ENCODE measurements at places on chromosomes 1 and 21.

DNA sequence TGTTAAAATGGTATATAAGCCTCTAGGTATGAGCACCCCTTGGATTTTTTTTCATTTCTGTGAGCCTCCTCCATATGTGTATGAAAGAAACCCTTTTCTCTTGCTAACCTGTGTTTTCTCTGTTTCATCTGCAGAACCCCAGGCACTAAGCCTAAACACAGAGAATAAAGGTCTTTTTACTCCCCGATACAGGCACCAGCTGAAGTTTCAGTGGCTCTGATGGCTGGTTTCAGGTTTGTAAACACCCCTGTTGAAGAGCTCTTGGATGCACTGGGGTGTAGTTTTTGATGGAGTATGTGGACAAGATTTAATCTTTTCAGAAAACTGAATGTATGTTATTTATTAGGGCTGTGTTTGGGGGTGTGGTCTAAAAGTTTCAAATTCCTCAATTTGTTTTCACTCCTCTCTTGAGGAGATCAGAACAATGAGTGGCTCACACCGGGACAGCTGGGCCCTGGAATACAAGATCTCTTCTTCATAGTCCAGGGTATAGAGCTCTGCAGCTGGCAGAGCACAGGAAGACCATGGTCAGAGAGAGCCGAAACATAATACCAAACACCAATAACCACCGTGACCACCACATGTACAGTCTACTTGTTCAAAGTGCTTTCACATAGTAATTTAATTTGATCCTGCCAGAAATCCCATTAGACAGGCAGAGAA is 50.2 kb upstream of the VTCN1 start:
- no peak overlapping the region for H3K4me3 ChIP-seq
- no peaks in the 10 kb centered on the region for H3K36me3 ChIP-seq
- no peaks in the 10 kb centered on the region for H3K27me3 ChIP-seq
- peak overlapping the region; percentile 50 for H3K27ac ChIP-seq

- H3K36me3 ChIP-seq, result no peaks in the 10 kb centered on the region
- H3K27me3 ChIP-seq, result no peaks in the 10 kb centered on the region
- peak; percentile 22 for DNase-seq
- peaks cover 53% of the 10 kb centered on the region for H3K4me1 ChIP-seq
Measured at GRCh38 chr21:41965461-41966013, 11.7 kb upstream of the C2CD2 start.

DNA sequence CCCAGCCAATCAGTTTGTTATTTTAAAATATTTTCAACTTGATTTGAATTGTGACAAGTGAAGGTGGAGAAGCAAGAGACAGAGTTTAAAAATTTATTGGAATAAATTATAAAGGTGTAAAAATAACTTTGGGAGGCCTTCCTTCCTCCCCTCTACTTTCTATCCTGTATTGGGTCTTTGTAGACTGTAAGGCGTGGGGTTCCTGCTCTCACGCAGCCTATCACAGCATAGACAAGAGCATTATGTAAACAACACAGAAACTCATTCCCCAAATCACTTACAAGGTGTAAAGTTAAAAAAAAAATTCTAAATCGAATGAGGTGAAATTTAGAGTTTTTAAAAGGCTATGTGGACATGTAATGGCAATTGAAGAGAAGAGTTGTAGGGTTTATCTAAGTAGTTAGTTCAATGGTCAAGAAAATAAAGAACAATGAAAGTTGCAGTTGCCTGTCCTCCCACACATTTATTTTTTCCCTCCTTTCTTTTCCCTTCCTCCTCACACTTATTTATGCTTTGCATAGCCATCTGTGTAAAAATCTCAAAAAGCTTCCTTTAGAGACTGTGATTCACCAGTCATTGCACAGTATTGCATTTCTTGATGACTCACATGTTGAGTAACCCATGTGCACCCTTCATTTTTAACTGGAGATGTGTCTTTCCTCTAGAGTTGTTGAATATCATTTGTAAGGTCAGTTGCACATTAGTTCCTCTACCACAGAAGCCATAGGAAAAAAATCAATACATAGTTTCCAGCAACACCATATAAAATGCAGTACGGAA is 242.2 kb downstream of the PTPRC start:
- no peak for DNase-seq
- peaks cover 9% of the 10 kb centered on the region for H3K4me1 ChIP-seq
- no peak overlapping the region for H3K4me3 ChIP-seq
- H3K27me3 ChIP-seq, result no peaks in the 10 kb centered on the region
- peaks cover 28% of the 10 kb centered on the region for H3K36me3 ChIP-seq

GRCh38 chr1:107896936-107897335 is 68.0 kb downstream of the VAV3 start:
- H3K36me3 ChIP-seq, result no peaks in the 10 kb centered on the region
- H3K4me1 ChIP-seq, result peaks cover 10% of the 10 kb centered on the region
- no peak overlapping the region for H3K4me3 ChIP-seq
